ENCODE measurements at places on chromosomes 4 and X.

DNA sequence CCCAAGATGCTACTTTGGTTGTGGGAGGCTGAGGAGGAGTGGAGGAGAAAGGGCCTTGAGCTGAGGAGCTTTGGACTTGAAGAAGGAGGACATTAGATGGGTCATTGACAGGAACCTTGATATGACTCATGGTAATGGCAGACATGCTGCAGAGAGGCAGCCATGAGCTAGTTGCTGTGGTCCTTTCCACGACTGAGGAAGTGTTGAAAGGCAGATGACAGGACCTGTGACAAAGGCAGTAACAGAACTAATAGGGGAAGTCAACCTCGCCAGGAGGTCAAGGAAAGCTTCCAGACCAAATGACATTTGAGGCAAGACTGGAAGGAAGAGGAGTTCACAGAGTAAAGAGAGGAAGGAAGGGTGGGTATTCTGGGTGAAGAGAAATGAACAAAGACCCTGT, 7.6 kb upstream of the XPNPEP2 start:
- no peak for DNase-seq

DNA sequence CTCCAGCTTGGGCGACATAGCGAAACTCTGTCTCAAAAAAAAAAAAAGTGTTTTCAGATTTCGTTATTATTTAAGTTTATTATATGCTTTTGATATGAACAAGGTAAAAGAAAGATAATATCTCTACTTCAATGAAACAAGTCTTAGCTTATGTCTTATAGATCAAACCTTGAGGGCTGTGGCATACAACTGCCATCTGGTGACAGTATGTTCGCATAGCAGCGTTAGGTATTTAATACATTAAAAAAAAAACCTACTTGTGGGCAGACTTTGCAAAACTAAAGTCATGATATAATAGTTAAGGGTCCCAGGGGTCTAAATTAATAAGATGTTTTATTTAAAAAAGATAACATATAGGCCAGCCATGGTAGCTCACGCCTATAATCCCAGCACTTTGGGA, 161.2 kb upstream of the AMOT start:
- DNase-seq = no peak

DNA sequence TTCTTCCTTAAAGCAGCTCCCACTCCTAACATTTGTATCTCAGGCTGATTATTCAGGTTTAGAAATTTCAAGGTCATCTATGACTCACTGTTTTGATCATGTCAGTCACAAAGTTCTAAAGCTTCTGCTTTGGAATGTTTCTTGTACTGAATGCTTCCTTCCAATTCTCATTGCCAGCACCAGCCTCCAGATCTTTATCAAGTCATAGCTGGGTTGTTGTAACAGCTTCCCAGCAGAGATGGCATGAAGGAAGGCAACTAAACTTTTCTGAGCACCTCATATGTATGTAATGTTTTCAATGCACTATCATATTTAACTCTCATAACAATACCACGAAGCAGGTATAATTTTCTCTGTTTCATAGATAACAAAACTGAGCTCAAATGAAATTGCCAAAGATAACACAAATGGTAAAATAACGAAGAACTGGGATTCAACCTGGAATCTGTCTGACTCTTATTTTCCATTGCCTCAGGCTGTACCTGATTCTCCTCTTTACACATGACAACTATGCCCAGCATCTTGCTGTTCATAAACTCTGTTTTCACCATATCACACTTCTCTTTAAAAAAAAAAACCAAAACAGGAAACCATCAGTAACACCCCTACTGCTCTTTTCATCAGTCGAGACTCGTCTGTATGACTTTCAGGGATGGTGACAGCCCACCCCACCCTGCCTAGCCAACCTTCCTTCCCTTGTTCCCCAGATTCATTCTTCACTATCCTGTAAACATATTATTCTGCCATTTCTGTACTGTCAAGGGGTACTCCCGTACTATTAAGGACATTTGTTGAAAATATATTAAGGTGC, 13.4 kb downstream of the TRPC3 start:
- no peak for DNase-seq

- DNase-seq = no peak
Observed at GRCh38 chr4:18975916-18976808, 954.6 kb upstream of the LCORL start.

DNA sequence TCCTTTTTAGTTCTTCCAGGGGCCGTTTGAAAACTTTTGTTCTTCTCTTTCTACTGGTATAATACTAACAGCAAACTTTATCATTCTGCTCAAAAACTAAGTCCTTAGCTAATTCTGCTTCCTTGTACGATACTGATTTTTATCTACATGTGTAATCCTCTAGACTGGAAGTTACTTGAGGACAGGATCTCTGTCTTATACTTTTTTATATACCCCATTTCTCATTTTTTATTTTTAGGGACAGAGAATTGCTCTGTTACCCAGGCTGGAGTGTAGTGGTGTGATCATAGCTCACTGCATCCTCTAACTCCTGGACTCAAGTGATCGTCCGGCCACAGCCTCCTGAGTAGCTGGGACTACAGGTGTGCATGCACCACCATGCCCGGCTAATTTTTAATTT, 2.2 kb downstream of the COX7B start:
- DNase-seq = no peak

DNA sequence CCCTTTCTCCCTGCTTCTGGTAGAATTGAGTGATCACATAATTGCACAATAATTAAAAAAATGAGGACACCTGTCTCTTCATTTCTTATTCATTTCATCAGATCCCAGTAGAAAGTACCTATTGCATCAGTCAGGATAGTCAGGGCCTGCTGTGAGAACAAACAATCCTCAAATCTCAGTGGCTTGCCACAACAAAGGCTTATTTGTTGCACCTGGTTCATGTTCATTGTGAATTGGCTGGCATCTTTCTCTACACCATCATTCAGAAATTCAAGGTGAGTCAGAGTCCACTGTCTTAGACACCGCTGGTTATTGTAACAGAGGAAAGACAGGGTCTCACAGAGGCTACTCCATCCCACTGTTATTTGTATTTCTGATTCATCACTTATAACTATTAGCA, 409.8 kb downstream of the STIM2 start:
- DNase-seq = no peak

GRCh38 chrX:96483647-96484160, 200.9 kb upstream of the DIAPH2 start:
- no peak for DNase-seq

DNA sequence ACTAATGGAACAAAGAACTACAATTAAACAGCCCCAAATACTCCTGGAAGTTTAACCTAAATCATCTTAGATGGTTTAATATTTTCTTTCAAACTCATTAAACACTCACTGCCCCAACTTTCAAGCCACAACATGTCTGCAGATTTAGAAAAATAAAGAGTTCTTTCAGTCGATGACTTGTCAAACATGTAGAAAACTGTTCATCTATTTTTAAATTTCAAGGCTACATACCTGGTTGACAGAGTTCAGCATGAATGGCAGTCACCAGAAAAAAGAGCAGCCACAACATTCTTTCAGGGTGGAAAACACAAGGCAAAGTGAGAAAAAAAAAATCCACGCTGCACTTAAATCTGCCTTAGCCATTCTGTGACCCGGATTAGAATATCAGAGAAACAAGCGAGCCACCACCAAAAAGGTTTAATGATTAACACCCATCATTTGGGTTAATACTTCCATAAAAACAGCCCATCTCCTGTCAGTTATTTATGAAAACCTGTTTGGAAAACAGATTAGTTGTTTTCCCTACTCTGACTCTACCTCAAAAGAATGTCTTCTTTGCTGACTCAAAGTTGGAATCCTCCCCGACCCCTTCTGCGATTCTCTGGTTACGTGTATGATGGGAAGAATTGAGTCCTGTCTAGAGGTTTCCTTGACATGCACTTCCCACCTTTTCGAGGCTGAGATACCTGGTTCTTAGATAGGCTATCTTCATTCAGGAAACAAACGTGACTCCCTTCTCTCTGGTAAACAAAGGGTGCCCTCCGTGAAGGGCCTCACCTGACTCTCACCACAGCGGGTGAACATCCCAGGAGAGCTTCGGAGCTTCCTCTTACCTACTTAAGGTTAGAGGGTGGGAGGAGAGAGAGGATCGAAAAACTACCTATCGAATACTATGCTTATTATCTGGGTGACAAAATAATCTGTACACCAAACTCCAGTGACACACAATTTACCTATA, at the start of gene CLTRN:
TSS of gene CLTRN (minus strand) at position 319 of the 958 bp plus-strand sequence. CDS start at position 289, 30 bp downstream.
- no peak for DNase-seq

- DNase-seq = no peak
Observed at GRCh38 chr4:108301545-108302251, 133.0 kb upstream of the LEF1 start.

GRCh38 chrX:23643020-23643419, 24.3 kb upstream of the PRDX4 start:
- no peak for DNase-seq

GRCh38 chrX:11460347-11460746, 167.1 kb downstream of the AMELX start:
- DNase-seq = no peak

DNA sequence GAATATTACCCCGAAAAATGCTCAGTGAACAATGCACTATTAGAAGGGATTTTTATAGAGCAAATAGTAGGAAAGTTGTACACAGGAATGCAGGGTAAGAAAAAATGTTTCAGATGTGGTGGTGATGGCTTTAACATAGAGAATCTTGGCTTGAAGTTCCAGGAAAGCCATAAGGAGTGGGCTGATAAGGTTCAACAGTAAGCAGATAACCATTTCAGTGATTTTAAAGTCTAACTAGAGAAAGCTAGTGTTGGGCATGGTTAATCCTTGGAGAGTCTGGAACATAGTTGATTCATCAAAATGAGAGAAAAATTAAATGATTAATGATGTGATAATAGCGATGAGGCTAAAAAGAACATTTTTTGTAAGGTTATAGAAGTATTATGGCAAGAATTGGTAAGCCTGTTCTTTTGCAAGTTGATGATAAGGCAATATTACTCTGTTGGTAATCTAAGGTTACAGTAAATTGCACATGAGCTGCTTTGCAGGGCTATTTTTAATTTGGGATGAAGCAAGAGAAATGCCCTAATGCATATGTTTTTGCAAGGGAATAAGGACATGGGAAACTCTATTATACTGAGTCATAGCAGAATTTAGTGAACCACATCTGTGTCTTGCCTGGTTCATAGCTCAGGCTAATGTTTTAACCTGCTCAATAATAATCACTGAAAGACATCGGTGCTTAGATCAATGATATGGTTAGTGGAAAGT, 44.3 kb downstream of the GALNTL6 start:
- DNase-seq = no peak

DNA sequence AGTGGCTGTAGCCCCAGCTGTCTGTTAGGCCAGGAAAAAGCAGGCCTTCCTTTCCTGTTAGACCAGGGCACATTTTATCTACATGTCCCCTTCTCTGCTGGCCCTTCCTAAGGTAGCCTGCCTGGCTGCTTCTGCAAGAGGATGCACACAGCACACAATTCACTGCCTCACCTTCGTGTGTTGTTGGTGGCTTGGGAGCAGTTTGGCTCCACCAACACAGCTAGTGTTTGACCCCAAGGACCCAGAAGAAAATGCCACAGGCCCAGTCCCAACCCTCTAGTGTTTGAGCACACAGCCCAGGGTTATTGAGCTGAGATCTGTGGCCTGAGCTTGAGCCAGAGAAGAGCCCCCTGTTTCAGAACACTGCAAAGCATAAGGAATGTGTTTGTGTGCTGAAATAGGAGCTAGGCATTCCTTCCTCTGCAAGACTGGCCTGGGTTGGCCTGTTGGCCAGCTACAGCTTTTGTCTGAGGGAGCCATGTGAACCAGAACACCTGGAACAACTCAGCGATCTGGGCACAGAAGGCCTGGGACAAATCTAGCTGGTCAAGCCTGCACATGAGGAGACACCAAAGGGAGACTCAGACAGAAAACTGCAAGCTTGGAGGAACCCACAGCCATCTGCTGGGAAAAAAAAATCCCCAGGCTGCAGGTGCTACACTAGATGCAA, 26.4 kb downstream of the MAGEE1 start:
- DNase-seq = no peak

- DNase-seq = no peak
Observed at GRCh38 chrX:110987292-110987691, 108.7 kb upstream of the PAK3 start.

DNA sequence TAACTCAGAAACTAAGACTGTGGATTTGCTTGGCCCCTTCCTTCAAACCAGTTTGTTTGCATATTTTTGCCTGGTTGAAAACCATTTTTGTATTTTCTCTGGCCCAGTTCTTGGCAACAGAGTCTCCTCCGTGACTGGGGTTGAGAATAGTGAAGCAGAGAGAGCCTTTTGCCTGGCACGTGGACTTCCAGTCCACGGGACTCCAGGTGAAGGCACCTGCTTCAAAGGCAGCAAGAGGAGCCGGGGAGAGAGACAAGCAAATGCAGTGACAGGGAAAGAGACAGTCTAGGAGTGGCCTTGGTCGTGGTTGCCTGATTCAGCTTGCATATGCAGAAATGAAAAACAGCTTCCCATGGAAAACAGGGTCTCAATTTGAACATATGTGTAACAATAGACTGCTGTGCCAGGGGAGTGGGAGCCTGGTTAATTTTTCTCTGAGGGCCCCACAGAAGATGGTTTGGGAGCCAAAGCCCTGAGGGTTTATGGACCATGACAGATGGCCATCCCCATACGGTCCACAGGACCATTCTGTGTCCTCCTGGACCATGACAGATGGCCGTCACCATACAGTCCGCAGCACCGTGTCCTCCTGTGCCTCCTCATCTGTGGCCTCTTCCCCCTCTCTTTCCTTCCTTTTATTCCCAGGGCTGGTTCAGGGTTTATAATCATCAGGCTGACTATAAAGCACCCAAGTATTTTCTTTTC, 272.2 kb upstream of the RASGEF1B start:
- no peak for DNase-seq

DNA sequence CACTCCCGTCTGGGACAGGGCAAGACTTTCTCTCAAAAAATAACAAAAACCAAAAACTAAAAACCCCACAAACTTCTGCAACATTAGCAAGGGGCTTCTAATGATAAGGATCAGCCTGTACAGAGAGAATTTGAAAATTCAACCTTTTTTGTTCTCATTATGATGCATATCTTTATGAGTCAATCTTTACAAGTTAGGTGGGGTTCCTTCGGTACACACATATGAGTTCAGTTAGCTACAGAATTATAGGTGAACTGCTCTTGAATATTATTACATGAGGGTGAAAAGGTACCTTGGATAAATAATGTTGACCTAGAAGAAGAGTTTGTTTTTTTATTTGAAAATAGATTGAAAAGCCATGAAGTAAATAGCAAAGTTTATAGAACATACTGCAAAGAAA, 252.7 kb downstream of the UNC5C start:
- DNase-seq = no peak

DNA sequence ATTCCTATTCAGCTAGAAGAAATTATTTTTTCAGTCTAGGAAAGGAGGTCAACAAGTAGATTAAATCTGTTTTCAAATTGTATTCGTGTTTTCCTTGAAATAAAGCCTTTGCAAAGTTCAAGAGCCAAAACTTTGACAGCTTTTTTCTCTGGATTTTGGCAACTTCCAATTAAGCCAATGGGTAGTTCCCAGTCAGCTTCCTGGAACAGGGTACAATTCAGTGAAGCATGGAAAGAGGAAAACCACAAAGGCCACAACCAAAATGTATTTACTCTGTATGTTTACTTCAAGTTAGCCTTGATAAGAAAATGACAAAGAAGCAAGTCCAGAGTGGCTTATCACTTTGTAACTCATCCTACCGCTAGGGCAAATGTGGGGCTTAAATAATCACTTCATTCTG, 188.6 kb downstream of the COMMD8 start:
- no peak for DNase-seq

Measured in activated naive CD4-positive, alpha-beta T cell treated with Interleukin-2 at 50 U/mL for 16 hours (primary cell).